ENCODE measurements at places on chromosomes 4 and X.

GRCh38 chrX:108419401-108419800, 18.8 kb downstream of the COL4A6 start:
- no peaks in the 10 kb centered on the region for H3K36me3 ChIP-seq
- no peak overlapping the region for H3K27ac ChIP-seq
- H3K27me3 ChIP-seq = peaks cover 4% of the 10 kb centered on the region
- no peak for DNase-seq
- H3K4me3 ChIP-seq = no peak overlapping the region
- H3K4me1 ChIP-seq = peaks cover 4% of the 10 kb centered on the region

DNA sequence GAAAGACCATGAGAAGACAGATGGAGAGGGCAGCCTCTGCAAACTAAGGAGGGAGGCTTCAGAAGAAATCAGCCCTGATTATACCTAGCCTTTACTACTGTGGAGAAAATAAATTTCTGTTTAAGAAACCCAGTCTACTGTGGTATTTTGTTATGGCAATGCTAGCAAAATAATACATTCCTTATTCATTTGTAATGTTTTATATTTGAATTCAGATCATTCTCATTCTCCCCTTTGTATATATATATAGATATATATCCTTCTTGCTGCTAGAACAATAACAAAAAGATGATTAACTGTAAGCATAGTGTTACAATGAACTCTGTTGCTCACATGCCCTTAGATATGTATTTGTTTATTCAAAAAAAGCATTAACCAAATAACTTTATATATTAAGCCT, 22.5 kb downstream of the DMD start:
- no peaks in the 10 kb centered on the region for H3K27me3 ChIP-seq
- no peak for DNase-seq
- no peaks in the 10 kb centered on the region for H3K36me3 ChIP-seq
- H3K4me1 ChIP-seq = peaks cover 4% of the 10 kb centered on the region

GRCh38 chr4:145490361-145490760, 8.7 kb downstream of the SMAD1 start:
- no peak overlapping the region for H3K27ac ChIP-seq
- H3K4me1 ChIP-seq = peaks cover 46% of the 10 kb centered on the region
- peaks cover 4% of the 10 kb centered on the region for H3K27me3 ChIP-seq
- peaks cover 7% of the 10 kb centered on the region for H3K36me3 ChIP-seq
- DNase-seq = no peak
- H3K4me3 ChIP-seq = no peak overlapping the region

DNA sequence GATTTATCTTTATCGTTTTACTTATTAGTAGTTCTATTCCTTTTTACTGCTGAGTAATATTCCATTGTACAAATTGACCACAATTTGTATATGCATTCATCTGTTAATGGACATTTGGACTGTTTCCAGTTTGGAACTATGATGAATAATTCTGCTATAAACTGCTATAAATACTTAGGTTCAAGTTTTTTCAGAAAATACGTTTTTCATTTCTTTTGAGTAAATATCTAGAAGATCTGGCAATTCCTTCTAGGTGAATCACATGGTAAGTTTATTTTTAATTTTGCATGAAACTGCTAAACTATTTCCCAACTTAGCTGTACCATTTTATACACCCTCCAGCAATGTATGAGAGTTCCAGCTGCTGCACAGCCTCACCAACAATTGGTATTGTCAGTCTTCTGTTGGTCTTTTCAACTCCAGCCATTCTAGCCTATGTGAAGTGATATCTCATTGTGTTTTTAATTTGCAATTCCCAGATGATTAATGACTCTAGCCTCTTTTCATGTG, 22.2 kb downstream of the LIN54 start:
- no peak overlapping the region for H3K4me3 ChIP-seq
- peaks cover 4% of the 10 kb centered on the region for H3K36me3 ChIP-seq
- H3K4me1 ChIP-seq = no peaks in the 10 kb centered on the region
- no peak for DNase-seq
- H3K27me3 ChIP-seq = no peaks in the 10 kb centered on the region
- no peak overlapping the region for H3K27ac ChIP-seq

DNA sequence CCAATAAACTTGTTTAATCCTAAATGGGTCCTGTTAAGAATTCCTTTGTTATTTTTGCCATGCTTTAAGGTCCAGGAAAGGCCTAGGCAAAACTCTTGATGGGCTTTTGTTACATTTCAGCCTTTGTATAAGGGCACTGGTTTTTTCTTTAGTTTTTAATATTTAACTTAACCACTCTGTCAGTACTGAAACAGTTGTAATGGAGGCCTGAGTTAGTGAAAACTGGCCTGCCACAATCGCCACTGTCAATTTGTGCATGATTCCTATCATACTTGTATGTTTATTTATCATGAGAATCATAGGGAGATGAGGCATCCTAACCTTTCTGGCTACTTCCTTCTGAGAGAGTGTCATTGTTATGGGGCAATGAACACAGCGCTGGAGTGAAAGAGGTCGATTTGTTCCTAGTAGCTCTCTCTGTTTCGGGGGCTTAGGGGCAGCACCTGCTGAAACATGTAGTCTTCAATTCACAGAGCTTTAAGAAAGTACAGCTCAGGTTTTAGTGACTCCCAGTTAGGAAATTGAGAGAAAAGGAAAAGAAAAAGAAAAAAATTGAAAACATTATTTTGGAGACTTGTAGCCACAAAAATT, 393.8 kb upstream of the FSTL5 start:
- H3K4me1 ChIP-seq = no peaks in the 10 kb centered on the region
- H3K4me3 ChIP-seq = no peak overlapping the region
- no peaks in the 10 kb centered on the region for H3K36me3 ChIP-seq
- H3K27me3 ChIP-seq = no peaks in the 10 kb centered on the region
- no peak for DNase-seq
- no peak overlapping the region for H3K27ac ChIP-seq

DNA sequence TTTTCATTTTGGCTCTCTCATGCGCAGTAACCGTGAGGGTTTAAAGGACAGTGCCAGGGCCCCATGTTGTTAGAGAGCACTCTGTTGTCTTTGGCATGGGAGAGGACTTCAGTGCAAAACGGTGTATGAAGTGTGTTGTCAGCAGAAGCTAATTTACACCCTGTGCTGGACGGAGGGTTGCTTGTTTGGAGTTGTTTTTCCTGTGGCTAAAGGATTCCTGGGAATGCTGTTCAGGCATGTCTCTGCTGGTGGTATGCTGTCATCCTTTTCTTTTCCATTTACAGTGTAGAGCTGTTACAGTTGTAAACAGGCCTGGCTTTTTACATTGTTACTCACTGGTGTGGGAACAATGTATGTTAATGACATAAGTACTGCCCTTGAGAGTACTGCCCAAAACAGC, 206.3 kb downstream of the CBR4 start:
- DNase-seq = no peak
- no peak overlapping the region for H3K4me3 ChIP-seq
- no peaks in the 10 kb centered on the region for H3K36me3 ChIP-seq
- no peaks in the 10 kb centered on the region for H3K27me3 ChIP-seq

DNA sequence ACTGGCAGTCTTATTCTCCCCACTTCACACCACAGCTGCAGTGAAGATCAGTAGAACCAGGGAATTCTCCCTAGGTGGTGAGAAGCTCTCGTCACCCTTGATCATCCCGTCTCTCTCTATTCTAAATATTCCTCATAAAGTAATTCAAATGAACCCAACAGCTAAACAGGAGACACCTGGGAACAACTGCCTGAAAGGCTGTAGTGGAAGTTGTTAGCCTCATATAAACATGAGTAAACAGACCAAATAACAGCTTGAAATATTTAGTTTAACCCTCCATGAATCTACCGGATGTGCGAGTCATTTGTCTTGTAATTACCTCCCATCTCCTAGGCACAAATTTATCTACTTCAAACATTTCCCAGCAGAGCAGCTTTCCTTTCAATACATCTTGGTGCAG, 30.4 kb upstream of the APELA start:
- DNase-seq = no peak
- H3K36me3 ChIP-seq = no peaks in the 10 kb centered on the region
- no peaks in the 10 kb centered on the region for H3K4me1 ChIP-seq
- no peaks in the 10 kb centered on the region for H3K27me3 ChIP-seq

DNA sequence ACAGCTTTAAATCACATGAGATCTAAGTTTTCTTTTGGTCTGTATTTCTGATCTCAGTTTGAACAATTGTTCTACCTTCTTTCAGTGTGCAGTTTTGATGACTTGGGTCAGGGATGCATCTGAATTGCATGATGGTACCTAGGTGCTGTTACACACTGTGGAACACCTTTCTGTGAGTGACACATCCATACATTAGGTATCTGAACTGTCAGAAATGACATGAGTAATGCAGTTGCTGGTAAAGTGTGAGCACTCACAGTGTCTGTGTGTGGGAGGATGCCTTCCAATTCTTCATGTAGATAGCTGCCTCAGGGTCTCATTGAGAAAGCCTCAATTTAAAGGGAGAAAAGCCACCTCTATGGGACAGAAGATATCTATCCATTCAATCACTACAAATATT, 411.9 kb downstream of the PPARGC1A start:
- no peaks in the 10 kb centered on the region for H3K36me3 ChIP-seq
- H3K4me3 ChIP-seq = no peak overlapping the region
- no peak for DNase-seq

DNA sequence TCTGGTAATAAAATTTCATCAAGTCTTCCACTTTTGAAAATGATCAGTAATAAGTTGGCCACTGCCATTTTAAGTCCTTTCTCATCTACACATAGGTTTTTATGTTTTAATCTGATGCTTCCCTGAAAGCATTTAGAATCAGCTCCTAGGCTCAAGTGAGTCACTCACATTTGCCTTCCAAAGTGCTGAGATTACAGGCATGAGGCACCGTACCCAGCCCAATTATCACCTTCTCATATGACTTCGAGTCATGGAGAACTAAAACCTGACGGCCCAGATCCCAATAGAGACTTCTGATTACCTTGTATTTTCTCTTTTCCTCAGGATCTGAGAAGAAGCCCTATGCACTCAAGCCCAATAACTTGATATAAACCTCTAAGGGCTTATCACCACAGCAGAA, 140.8 kb downstream of the OPHN1 start:
- H3K27ac ChIP-seq = no peak overlapping the region
- H3K4me3 ChIP-seq = no peak overlapping the region
- H3K27me3 ChIP-seq = no peaks in the 10 kb centered on the region
- H3K36me3 ChIP-seq = no peaks in the 10 kb centered on the region
- no peaks in the 10 kb centered on the region for H3K4me1 ChIP-seq

All from endothelial cell (in vitro differentiated cells).